ENCODE measurements at places on chromosomes 16 and 17.

DNA sequence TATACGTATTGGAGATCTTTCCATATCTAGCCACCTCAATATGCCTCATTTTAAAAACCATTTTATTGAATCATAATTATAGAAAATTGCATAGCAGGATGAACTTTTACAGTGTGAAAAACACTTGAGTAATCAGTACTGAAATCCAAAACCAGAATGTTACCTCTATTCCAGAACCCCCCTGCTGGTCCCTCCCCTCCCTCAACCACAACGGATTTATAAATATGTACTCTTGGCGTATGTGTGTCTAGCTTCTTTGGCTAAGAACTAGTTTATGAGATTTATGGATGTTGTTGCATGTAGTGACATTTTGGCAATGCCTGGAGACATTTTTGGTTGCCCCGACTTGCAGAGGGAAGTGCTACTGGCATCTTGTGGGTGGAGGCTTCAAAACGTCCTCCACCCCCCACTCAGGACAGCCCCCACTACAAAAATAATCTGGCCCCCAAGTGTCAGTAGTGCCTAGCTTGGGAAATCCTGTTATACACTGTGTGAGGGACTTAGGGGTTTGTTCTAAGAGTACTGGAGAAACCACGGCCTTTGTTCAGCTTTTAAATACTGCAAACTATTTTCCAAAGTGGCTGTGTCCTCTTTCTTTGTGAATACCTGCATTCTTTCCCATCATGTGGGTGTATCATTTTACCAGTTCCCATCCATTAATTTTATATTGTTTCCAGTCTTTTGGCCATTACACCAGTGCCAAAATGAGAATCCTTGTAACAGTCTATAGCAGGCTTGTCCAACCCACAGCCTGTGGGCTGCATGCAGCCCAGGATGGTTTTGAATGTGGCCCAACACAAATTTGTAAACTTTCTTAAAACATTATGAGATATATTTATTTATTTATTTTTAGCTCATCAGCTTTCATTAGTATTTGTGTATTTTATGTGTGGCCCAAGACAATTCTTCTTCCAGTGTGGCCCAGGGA, 23.7 kb downstream of the ITPRIPL2 start:
- no peak for DNase-seq

GRCh38 chr16:2857451-2858244, at the start of gene PRSS22:
PRSS22 (minus strand) TSS chr16:2858170; CDS start chr16:2858104, 66 bp downstream.
- no peak for DNase-seq

DNA sequence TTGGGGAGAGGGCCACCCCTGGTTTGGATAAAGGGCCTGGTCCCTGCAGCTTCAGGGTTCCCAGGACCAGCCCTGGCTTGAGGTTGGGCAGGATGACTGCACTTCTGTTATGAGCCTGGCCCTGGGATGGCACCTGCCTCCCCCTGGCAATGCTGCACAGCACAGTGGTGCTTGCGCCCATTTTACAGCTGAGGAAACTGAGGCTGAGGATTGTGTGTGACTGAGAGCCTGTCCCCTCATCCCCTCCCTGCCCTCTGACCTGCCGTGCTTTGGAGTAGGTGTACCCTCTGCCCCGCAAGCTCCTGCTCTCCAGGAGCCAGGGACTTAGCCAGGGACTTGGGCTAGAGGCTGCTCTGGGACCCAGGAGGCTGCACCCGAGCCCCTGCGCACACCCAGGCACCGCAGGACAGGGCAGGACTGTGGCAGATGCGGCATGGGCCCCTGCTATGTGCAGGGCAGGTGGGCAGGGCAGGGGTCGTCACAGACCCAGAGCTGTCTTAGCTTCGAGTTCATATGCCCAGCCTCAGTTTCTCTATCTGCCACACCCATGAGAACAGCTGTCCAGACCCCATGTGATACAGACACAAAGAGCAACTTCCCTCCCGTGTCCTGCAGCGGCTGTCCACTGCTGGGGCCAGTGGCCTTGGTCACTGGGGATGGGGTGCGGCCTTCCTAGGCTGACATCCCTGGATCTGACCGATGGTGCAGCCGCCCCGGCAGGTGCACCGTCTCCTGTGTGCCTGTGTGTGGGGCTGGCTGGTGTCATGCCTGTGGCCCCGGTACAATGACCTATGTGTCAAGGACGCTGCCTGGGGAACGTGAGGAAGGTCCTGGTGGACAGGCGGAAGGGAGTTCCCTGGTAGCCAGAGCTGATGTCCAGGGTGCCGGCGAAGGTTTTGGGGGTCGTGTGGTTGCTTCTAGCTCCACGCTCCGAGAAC, 36.6 kb downstream of the BAHCC1 start:
- DNase-seq = no peak

DNA sequence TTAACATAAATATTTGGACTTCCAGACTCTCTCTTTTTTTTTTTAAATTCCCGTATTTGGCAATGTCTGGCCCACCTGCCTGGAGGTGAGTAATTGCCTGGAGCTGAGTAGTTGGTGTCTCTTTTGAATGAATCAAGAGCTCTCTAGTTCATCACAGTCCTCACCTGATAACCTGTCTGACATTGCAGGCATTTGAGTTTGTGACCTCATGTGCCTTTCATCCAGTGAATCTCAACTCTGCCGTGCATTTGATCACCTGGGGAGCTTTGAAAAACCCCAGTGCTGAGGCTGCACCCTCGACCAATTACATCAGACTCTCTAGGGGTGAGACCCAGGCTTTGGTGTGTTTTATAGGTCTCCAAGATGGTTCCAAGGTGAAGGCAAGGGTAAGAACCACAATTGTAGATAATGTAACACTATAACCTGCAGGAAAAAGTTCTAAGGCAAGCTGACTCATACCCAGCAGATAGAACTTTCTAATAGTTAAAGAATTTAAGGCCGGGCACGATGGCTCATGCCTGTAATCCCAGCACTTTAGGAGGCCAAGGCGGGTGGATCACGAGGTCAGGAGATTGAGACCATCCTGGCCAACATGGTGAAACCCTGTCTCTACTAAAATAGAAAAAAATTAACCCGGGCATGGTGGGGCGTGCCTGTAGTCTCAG, 24.5 kb upstream of the HS3ST2 start:
- no peak for DNase-seq

DNA sequence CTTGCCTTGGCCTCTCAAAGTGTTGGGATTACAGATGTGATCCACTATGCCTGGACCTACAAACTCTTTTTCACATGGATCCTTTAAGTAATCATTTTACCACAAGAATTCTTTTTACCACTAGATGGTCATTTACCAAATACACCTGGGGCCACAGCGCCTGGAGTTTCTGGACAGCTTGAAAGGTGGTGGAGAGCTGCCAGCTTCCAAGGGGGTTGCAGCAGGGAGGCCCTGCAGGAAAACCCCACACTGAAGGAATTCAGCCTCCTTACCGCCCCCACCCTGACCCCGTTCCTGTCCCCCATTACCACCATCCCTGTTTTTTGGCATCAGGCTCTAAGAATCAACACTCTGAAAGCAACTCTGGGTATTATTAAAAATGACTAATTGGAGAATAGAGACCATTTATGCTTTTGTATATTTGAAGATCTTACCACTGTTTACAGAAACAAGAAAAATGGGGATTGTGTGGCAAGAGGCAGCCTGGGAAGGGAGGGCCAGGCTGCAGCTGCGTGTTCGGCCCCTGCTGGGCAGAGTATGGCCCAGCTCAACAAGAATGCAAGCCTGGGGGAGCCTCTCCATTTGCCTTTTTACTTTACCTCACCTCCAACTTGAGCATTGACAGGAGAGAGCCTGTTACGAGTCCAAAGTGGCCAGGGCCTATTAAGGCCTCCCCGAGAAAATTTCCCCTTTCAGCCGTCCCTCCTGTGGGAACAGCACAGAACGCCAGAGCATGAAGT, 209.9 kb downstream of the ZFHX3 start:
- no peak for DNase-seq

DNA sequence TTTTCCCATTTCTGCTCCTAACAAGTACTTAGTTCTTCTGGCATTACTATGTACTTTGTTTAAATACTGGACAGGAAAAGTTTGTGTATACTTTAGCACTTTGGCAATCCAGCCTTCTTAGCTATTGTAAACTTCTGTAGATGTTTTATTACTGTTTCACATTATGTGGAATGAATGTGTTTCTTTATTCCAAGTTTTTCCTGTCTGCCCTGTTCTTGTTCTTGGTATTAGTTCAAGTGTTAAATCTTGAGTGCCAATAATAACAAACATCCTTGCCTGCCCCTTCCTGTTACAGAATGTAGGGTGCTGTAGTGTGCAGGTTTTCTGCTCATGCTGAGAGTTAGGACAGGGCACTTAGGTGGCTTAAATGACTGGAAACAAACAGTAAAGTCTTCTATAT, 7.3 kb upstream of the CAPNS2 start:
- DNase-seq = no peak

GRCh38 chr17:81520021-81520901, 7.7 kb upstream of the ACTG1 start:
- DNase-seq = no peak

- no peak for DNase-seq
Measured at GRCh38 chr17:68843522-68843921, 111.7 kb downstream of the ABCA8 start.

- DNase-seq = no peak
Measured at GRCh38 chr17:83071966-83072562, 7.3 kb upstream of the METRNL start.

- peak; percentile 50 for DNase-seq
Measured at GRCh38 chr17:8991514-8992285, 26.2 kb upstream of the PIK3R5 start.

DNA sequence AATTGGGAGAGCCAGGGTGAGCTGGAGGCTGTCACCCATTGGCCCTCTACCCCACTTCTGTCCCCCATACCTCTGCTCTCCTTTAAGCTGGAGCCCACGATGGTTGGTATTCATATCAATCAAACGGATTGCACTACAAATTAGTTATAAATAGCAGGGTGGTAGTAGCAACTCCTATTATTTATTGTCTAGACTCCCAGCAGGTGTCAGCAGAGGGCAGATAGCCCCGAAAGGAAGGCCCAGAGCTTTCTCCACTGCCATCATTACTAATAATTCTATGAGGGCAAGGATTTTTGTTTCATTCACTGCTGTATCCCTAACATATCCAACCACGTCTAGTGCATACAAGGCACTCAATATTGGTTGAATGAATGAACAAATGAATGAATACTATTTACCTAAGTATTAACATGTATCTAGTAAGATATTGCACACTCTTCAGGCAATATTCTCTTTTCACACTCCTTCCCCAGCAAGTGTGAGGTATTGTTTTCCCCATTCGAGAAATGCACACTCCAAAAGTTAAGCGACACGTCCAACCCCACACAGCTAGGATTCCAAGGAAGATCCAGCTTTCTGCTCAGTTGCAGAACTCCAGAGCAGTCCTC, 6.3 kb downstream of the C17orf50 start:
- no peak for DNase-seq

- DNase-seq = peak; percentile 59
Measured at GRCh38 chr16:89422527-89422904, 67.8 kb downstream of the ANKRD11 start.

- DNase-seq = no peak
Measured at GRCh38 chr16:25834101-25834500, 142.3 kb downstream of the HS3ST4 start.

GRCh38 chr17:732067-732901, at the start of gene TLCD3A:
TLCD3A (plus strand) TSS chr17:732596; CDS start chr17:732648, 52 bp downstream.
- no peak for DNase-seq

DNA sequence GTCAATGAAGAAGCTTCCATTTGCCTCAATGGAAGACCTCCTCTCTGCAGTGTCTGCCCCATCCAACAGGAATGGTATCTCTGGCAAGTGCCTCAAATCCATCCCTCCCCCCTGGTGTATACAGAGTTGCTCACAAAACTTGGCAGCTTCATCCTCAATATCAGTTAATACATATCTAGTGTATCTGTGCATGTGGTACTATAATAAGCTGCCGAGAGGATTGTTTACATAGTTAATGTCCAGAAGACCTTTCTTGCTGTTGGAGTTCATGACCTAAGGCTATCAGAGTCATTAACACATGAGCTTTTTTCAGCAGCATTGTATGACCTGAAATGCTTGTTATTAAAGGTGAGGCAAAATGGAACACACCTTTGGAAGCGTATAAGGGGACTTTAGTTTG, 14.0 kb upstream of the RASL10B start:
- no peak for DNase-seq

DNA sequence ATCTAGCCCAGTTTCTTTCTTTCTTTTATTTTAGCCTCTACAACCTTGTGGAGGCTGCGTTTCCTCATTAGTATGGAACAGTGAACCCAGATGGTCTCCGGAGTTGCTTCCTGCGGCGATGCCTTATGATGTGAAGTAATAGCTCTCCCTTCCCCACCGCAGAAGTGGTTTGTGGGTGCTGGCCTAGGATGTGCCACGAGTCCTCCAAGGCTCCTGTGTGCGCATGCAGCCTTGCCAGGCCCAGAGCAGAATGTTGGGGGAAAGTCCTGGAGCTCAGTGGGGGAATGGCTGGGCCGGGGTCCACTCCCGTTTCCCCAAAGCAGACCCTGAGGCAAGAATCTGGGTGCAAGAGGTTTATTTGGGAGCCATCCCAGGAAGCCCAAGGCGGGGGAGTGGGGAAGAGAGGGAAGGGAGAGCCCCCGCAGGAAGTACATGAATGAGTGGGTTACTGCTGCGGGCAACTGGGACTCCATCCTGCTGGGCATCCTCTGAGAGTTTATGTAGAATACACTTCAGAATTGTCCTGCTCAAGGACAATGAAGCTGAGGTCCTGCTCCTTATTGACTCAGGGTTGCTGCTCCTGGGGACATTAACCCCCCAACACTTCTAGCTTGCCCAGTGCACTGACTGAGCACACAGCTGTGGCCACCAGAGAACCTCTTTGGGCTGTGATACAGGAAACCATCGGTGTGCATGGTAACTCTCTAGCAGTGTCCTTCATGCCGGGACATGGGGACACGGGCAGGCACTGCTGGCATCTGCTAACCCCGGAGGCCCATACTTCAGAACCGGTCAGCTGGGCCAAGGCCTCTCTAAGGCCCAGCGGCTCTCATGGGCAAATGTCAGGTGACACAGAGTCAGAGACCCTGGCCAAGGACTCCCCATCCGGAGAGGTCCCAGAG, 3.7 kb upstream of the HCRT start:
- no peak for DNase-seq

GRCh38 chr16:10987361-10988163, 43.2 kb downstream of the CLEC16A start:
- no peak for DNase-seq

DNA sequence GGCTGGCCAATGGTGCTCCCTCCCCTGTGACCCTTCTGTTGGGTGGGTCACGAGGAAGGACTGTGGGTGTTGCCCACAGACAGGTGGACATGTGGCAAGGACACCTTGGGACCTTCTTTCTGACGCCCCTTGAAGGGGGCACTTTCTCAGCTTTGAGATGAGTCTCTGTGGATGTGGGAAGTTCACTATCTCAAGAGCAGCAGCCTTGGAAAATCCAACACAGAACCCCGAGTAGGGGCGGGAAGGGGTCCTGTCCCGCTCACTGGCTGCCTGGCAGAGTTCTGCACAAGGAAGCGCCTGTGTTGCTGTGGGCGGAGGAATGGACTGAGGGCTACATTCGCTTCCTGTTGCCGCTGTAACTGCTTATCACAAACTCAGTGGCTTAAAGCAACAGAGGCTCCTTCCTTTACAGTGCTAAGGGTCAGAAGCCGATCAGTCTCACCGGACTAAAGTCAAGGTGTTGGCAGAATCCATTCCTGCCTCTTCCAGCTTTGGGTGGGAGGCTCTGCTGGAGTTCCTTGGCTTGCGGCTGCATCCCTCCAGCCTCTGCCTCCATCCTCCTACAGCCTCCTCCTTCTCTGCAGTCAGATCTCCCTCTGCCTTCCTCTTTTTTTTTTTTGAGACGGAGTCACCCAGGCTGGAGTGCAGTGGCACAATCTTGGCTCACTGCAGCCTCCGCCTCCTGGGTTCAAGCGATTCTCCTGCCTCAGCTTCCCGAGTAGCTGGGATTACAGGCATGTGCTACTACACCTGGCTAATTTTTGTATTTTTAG, 305.2 kb downstream of the SEC14L1 start:
- DNase-seq = no peak

GRCh38 chr17:14078027-14078426, 8.7 kb downstream of the COX10 start:
- no peak for DNase-seq

Data from stimulated activated CD8-positive, alpha-beta memory T cell treated with anti-CD3 and anti-CD28 coated beads, Interleukin-7, amount 100 ng/mL, for 48 hours (primary cell).